Activated CD4-positive, alpha-beta memory T cell treated with anti-CD3 and anti-CD28 coated beads, Interleukin-2, amount 10 ng/mL, durations not matched to agents 7 days and 5 days (primary cell): ENCODE measurements at places on chromosomes 12 and 14. TPM values are rescaled to one million over a fixed set of nuclear protein-coding genes. Genes with fewer than 3 reads are reported as not detected.
A peak's percentile ranks its signal among the peaks of the same experiment; 100 is the strongest.

The TEAD4 gene
- total RNA-seq, result 0.83 TPM

The CCDC175 gene
- total RNA-seq, result not detected

DNA sequence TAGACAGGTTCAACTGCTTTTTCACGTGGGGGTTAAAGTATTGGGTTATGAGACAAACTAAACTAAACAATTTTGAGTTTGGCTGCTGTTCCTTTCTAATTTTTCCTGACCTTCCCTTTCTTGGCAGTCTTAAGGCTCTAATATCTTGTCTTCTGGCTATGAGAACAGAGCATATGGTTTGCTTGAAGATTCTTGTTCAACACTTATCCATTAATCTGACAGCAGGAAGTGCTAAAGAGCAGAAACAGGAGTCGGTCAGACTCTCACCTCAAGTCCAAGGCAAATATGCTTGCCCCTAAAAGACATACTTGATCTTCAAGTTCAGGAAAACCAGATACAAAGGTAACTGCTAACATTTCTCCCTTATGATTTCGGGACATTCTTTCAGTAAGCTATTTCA lies 52.6 kb upstream of the KCNJ8 start:
- H3K27ac ChIP-seq, result no peak overlapping the region
- no peak overlapping the region for H3K4me3 ChIP-seq
- no peak for DNase-seq
- H3K27me3 ChIP-seq, result no peaks in the 10 kb centered on the region
- H3K36me3 ChIP-seq, result no peaks in the 10 kb centered on the region
- H3K4me1 ChIP-seq, result no peaks in the 10 kb centered on the region

GRCh38 chr14:39265806-39266524 lies 32.2 kb downstream of the MIA2 start:
- H3K4me3 ChIP-seq, result peak overlapping the region; percentile 73
- H3K27me3 ChIP-seq, result no peaks in the 10 kb centered on the region
- no peak for DNase-seq
- H3K36me3 ChIP-seq, result peaks cover 28% of the 10 kb centered on the region
- H3K27ac ChIP-seq, result peak overlapping the region; percentile 94

The TGM1 gene
- 4.0 TPM for total RNA-seq

GRCh38 chr14:37143475-37143874 lies 28.9 kb downstream of the SLC25A21 start:
- no peaks in the 10 kb centered on the region for H3K27me3 ChIP-seq
- no peak overlapping the region for H3K27ac ChIP-seq
- H3K4me1 ChIP-seq, result no peaks in the 10 kb centered on the region
- no peak for DNase-seq
- H3K4me3 ChIP-seq, result no peak overlapping the region
- no peaks in the 10 kb centered on the region for H3K36me3 ChIP-seq

DNA sequence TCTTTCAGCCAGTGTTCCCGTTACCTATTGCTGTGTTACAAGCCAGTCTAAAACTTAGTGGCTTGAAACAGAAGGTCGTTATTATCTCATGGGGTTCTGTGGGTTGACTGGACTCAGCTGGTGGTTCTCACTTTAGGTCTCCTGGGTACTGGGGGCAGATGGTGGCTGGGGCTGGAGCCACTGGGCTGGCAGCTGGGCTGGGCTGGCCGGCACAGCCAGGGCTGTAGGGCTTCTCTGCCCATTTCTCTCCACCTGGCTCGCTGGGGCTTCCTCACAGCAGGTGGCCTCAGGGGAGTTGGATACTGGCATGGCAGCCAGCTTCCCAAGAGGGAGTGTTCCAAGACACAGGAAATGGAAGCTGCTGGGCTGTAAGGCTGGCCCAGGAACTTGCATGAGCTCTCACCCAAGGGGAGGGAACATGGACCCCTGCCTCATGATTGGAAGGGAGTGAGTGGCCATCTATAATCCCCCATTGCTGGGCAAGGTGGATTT lies 27.0 kb downstream of the TUNAR start:
- no peaks in the 10 kb centered on the region for H3K4me1 ChIP-seq
- H3K27me3 ChIP-seq, result peaks cover 3% of the 10 kb centered on the region
- no peak for DNase-seq
- no peaks in the 10 kb centered on the region for H3K36me3 ChIP-seq
- H3K4me3 ChIP-seq, result no peak overlapping the region
- no peak overlapping the region for H3K27ac ChIP-seq

DNA sequence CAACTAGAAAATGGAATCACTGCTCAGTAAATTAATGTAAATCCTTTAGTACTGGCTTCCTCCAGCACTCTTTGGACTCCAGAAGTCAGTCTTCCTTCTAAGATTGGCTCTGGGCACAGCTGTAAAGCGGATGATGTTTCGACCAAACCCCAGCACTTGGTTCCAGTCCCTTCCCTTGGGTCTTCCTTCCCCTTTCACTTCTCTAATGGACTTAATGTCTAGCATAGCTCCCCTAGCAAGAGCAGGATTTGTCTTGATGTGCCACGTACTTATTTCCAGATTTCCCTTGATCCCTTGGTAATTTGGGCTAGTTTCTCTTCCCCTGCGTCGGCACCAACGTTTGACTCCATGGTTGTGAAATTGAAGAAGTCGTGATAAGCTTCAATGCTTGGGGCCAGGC lies 28.3 kb downstream of the C12orf75 start:
- H3K4me3 ChIP-seq, result no peak overlapping the region
- peak overlapping the region; percentile 30 for H3K27ac ChIP-seq
- H3K27me3 ChIP-seq, result no peaks in the 10 kb centered on the region
- peaks cover 60% of the 10 kb centered on the region for H3K36me3 ChIP-seq
- H3K4me1 ChIP-seq, result peaks cover 52% of the 10 kb centered on the region
- DNase-seq, result no peak

DNA sequence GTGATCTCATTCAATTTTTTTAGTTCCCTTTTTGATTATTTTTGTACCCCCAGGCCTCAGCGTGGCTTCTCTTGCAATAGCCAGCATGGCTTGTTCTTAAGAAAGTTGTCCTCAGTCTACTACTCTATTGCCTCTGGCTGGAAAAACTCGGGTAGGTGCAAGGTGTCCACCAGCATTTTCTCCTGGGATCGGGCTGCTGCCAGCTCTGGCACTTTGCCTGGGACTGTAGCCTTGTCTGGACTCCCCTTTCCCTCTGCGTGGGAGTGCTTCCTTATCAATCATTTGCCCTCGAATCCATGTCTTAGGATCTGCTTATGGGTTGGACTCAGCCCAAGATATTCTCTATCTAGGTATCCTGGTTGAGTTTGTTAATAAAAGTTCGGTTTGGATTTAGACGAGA lies 773.4 kb downstream of the DIO2 start:
- H3K36me3 ChIP-seq, result no peaks in the 10 kb centered on the region
- H3K4me1 ChIP-seq, result no peaks in the 10 kb centered on the region
- no peak overlapping the region for H3K4me3 ChIP-seq
- DNase-seq, result no peak
- H3K27ac ChIP-seq, result no peak overlapping the region
- no peaks in the 10 kb centered on the region for H3K27me3 ChIP-seq

DNA sequence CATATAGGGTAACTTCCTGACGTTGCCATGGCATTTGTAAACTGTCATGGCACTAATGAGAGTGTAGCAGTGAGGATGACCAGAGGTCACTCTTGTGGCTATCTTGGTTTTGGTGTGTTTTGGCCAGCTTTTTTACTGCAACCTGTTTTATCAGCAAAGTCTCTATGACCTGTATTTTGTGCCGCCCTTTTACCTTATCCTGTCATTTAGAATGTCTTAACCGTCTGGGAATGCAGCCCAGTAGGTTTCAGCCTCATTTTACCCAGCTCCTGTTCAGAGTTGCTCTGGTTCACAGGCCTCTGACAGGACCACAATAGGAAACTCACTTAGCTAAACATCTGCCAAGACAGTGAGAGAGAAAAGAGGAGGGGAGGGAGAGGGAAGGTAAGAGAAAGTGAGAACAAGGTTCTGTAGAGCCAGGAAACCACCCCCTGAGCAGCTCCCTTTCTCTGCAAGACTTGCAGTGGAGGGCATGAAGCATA lies 64.8 kb upstream of the PLEKHG3 start:
- H3K36me3 ChIP-seq, result no peaks in the 10 kb centered on the region
- H3K27me3 ChIP-seq, result peaks cover 27% of the 10 kb centered on the region
- no peak for DNase-seq
- peaks cover 5% of the 10 kb centered on the region for H3K4me1 ChIP-seq
- no peak overlapping the region for H3K27ac ChIP-seq
- H3K4me3 ChIP-seq, result no peak overlapping the region

DNA sequence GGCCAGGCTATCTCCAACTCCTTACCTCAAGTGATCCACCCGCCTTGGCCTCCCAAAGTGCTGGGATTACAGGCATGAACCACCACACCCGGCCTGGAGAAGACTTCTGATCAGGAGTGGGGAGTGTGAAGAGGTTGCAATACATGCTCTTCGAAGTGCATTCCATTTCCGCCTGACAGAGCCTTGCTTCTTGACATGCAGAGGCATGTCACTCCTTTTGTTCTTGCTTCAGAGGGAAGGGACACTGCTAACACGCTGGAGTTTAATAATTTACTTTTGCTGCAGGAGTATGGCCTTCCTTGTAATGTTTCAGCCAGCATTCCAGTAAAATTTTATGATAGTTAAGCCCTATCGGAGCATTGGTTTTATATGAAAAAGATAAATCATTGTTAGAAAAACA lies 74.9 kb downstream of the SLC25A47 start:
- H3K27me3 ChIP-seq, result no peaks in the 10 kb centered on the region
- no peaks in the 10 kb centered on the region for H3K4me1 ChIP-seq
- no peak for DNase-seq
- peaks cover 3% of the 10 kb centered on the region for H3K36me3 ChIP-seq
- H3K27ac ChIP-seq, result no peak overlapping the region

GRCh38 chr12:6635375-6635855 lies 344 bp downstream of the LPAR5 start:
- peak overlapping the region; percentile 68 for H3K4me3 ChIP-seq
- H3K4me1 ChIP-seq, result peaks cover 50% of the 10 kb centered on the region
- peaks cover 2% of the 10 kb centered on the region for H3K27me3 ChIP-seq
- peak; percentile 57 for DNase-seq

The ZDHHC22 gene
- not detected for total RNA-seq
